ENCODE measurements at places on chromosomes 1 and 21.

DNA sequence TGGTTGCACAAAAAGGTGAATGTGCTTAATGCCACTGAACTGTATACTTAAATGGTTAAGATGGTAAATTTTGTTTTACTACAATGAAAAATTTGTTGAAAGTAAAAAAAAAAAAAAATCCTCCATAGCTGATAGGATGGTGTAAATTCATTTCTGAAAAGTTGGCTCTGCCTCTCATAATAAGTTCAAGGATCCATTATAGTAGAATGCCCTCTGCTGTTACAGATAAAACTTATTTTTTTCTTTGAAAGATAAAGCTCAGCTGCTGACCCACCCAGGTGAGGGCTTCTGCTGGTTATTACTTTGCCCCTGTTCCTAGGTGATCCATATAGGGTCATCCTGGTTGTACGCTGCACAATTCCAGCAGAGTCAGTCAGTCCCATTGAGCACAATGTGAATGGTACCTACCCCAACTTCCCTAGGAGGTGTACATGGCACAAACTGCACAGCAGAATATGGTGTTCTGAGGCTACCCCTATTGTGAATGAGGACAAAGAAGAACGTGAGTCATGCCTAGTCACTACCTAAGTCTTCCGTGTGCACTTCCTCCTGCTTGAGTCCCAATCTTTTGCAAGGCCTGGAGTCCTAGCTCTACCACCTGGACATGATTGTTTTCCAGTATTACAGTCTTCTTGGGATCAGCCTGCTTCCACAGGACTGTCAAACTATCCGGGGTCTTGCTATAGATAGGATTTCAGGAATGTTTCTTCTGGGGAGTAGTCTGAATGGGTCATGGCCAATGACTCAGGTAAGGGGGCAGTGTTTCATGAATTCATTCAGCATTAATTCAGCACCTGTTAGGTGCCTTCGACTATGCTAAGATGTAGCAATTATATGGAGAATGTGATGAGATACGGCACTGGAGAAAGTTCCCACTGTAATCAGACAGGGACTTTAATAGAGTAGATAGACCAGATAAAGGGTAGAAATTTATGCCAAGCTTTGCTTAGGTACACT, 20.8 kb upstream of the CD5L start:
- DNase-seq: no peak

DNA sequence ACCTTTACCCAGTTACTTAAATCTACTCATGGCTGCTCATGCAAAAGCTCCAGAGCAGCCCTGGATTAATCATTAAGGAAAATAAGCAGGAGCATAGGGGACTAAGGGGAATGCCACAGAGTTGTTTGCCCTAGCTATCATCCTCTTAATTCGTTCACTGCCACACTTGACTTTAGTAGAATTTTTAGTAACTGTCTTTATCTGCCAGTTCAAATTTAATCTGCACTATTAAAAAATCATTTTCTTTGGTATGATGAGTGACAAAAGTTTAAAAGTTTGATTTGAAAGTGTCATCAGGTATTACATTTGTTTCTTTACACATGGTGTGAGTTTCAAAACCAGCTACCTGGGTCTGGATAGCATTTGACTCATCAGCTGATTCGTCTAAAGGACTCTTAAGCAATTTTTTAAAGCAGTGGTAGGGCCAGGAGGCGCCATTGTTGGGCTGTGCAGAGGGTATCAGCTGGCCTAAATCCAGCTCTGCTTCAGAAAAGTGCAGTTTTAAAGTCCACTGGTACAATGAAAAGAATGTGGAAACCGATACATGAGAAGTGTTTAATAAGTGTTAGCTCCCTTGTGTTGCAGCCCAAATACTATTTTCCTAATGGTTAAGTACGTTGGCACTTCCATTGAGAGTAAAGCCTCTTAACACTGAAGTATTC, 69.9 kb upstream of the DR1 start:
- DNase-seq: no peak

- no peak for DNase-seq
These were observed 157.0 kb upstream of the ZNHIT6 start for GRCh38 chr1:85865213-85865612.

- DNase-seq: no peak
These were observed 27.2 kb upstream of the MAN1A2 start for GRCh38 chr1:117339866-117340700.

- no peak for DNase-seq
These were observed 26.7 kb downstream of the BTG3 start for GRCh38 chr21:17585875-17586450.

GRCh38 chr1:79887059-79887458, 880.5 kb upstream of the ADGRL4 start:
- no peak for DNase-seq

DNA sequence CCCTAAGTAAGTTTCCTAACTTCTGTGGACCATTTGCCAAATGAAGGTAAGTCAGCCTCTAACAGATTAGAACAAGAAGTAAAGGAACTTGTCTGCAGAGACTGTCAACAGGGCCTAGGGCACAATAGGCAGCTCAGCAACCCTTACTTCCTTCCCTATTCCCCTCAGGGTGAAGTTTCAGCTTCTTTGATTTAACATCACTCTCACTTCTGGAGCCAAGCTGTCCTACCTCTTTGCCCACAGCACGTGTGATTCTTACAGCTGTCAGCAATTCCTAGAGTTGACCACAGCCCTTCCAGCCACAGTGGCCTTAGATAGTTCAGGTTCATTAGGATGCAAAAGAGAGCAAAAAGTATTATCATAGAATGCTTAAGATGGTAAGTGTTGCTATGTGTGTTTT, 7.6 kb upstream of the EIF4G3 start:
- no peak for DNase-seq

DNA sequence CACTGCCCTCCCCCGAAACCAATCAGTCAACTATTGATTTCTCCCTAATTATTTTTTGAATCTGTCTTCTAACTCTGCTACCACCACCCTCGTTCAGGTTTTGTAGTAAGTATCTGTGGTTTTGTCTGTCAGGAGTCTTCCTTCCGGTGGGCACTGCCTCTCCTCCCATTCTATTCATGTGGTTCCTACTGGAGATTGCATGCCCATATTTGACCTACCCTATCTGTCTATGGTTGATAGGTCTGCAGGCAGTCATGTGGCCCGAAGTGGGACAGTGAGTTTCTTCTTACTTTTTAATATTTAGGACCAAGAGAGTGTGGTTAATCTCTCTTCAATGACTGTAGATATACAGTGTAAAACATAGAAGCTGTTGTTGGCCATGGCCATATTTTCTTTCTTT, 17.8 kb upstream of the MAST2 start:
- DNase-seq: no peak

- DNase-seq: no peak
These were observed 9.6 kb downstream of the ACKR1 start for GRCh38 chr1:159214149-159214760.
